Right lobe of liver (tissue), 6 donors: ENCODE measurements at places on chromosomes 4 and X. TPM values are rescaled to one million over a fixed set of nuclear protein-coding genes. Genes with fewer than 3 reads are reported as not detected.

BEND2 gene
- total RNA-seq = not detected

METAP1 gene
- 16.8 TPM for total RNA-seq

XPNPEP2 gene
- 30.7 TPM for total RNA-seq

ASIC5 gene
- total RNA-seq = not detected

GRCh38 chrX:110418316-110419235 lies 59.9 kb downstream of the RTL9 start:
- no peak overlapping the region for H3K27ac ChIP-seq
- H3K27me3 ChIP-seq = peaks cover 3% of the 10 kb centered on the region
- no peak for DNase-seq
- no peak overlapping the region for H3K4me3 ChIP-seq

- H3K27ac ChIP-seq = peak overlapping the region; percentile 84
- H3K4me1 ChIP-seq = no peaks in the 10 kb centered on the region
- no peaks in the 10 kb centered on the region for H3K27me3 ChIP-seq
- H3K36me3 ChIP-seq = no peaks in the 10 kb centered on the region
- H3K4me3 ChIP-seq = no peak overlapping the region
- no peak for DNase-seq
Measured at GRCh38 chr4:48904541-48905142, 1.9 kb downstream of the OCIAD2 start.

- no peak overlapping the region for H3K4me3 ChIP-seq
- no peak for DNase-seq
- H3K36me3 ChIP-seq = no peaks in the 10 kb centered on the region
- no peaks in the 10 kb centered on the region for H3K4me1 ChIP-seq
- H3K27me3 ChIP-seq = no peaks in the 10 kb centered on the region
Measured at GRCh38 chr4:36551697-36552214, 270.3 kb downstream of the DTHD1 start.

- no peaks in the 10 kb centered on the region for H3K27me3 ChIP-seq
- H3K36me3 ChIP-seq = no peaks in the 10 kb centered on the region
- H3K27ac ChIP-seq = no peak overlapping the region
- H3K4me3 ChIP-seq = no peak overlapping the region
Measured at GRCh38 chr4:89803915-89804314, 33.0 kb downstream of the SNCA start.

DNA sequence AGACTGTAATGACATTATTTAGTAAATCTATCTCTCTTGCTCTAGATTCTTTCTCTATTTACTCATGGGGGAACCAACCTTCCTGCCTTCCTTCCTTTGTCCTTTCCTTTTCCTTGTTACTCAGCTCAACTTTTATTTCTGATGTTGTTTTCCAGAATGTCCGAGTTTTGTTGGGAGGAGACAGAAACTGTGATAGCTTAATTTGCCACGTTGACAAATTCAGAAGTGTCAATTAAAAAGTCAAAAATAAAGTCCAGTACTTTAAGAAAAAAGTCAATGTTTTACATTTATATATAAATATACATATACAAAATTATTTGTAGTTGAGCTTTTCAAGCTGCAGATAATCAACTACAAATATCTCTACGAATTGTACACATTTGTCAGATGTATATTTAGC lies 1187.7 kb downstream of the ADGRL3 start:
- no peak for DNase-seq
- H3K4me1 ChIP-seq = no peaks in the 10 kb centered on the region
- H3K27ac ChIP-seq = no peak overlapping the region
- no peak overlapping the region for H3K4me3 ChIP-seq
- H3K27me3 ChIP-seq = no peaks in the 10 kb centered on the region

DNA sequence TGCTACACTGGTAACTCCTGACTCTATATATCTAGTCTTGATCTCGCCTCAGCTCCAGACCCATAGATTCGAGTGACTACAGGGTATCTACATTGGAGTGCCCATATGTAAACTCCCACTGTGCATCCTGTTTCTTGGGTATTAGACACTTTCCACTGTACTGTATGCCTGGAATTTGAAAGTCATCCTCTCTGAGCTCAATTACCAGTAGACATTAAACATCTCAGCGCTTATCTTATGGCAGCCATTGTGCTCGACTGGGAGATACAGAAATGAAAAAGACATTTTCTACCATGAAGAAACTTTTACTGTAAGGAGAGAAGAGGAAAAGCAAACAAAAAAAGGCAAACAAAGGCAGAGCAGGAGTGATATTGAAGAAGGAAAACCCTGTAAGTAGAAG lies 151.9 kb upstream of the JADE1 start:
- no peaks in the 10 kb centered on the region for H3K36me3 ChIP-seq
- H3K27me3 ChIP-seq = no peaks in the 10 kb centered on the region

GRCh38 chr4:153209410-153209809 lies 5.2 kb downstream of the TRIM2 start:
- H3K4me1 ChIP-seq = peaks cover 4% of the 10 kb centered on the region
- no peaks in the 10 kb centered on the region for H3K27me3 ChIP-seq
- no peaks in the 10 kb centered on the region for H3K36me3 ChIP-seq
- no peak overlapping the region for H3K4me3 ChIP-seq

DNA sequence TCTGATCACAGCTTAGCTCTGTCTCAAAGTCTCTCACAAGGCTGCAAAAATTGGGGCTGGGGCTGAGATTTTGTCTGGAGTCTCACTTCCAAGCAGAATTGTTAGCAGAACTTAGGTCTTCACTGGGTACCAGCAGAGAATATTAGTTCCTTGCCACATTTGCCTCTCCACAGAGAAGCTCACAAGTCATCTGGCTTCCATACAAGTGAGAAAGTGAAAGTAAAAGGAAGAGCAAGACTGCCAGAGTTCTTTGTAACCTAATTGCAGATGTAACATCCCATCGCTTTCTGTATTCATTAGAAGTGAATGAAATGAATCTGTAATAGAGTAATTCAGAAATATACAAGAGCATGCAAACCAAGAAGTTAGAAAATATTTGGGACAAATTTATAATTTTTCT lies 624.1 kb upstream of the GNPDA2 start:
- no peak overlapping the region for H3K27ac ChIP-seq
- DNase-seq = no peak
- H3K4me1 ChIP-seq = no peaks in the 10 kb centered on the region
- no peaks in the 10 kb centered on the region for H3K36me3 ChIP-seq
- H3K4me3 ChIP-seq = no peak overlapping the region
